AG04450 (cell line): ENCODE measurements at places on chromosomes 6 and 20. TPM values are rescaled to one million over a fixed set of nuclear protein-coding genes. Genes with fewer than 3 reads are reported as not detected.

Gene GABRR1
- not detected in 2 replicates for polyA plus RNA-seq

Gene RGS17
- polyA plus RNA-seq: 8.9 and 12.2 TPM in 2 replicates

Gene TNF
- polyA plus RNA-seq: not detected in 2 replicates

Gene NKAPL
- polyA plus RNA-seq: 0.52 TPM in 2 replicates

Gene RIPOR3
- polyA plus RNA-seq: 11.5 and 15.2 TPM in 2 replicates

Gene DEFB124
- polyA plus RNA-seq: not detected in 2 replicates

Gene BTNL2
- not detected in 2 replicates for polyA plus RNA-seq

Gene TRAPPC3L
- 0.19 TPM in 1 of 2 replicates, not detected in the other for polyA plus RNA-seq

Gene SOX18
- not detected in 2 replicates for polyA plus RNA-seq

GRCh38 chr6:37646097-37646864 is 51.4 kb downstream of the MDGA1 start:
- DNase-seq: no peak

DNA sequence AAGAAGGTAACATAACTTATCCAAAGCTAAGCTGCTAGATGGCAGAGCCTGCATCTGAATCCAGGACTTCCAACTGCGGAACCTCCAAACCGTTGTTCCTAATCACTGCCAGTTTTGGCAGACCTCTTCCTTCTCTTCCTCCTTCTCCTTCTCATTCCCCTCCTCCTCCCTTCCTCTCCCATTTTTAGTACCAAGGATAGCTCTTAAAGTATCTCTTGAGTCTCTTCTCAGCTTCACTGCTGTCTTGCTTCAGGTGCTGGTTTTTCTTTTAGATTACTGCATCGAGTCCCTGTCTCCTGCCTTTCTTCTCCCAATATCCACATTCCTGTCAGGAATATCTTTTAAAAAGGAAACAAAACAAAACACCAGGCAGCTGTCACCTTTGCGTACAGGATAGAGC is 77.1 kb downstream of the CDYL start:
- no peak for DNase-seq

- DNase-seq: no peak
Measured at GRCh38 chr6:148780918-148781436, 34.1 kb downstream of the UST start.

DNA sequence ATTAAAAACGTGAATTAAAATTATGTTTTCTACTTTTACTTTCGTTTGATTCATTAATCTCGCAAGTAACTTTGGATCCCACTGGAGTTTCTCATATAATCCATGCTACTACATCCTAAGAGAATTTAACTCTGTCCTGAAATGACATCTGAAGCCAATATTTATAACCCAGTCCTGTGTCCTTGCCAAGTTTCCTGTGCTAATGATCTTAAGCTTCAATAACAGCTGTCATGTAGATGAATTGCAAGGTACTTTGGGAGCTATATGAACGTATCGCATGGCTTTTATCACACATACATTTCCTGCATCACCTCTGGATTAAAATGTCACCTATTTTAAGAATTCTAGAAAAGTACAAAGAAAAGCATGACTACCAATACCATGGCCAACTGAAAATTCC is 833.8 kb upstream of the CITED2 start:
- no peak for DNase-seq

DNA sequence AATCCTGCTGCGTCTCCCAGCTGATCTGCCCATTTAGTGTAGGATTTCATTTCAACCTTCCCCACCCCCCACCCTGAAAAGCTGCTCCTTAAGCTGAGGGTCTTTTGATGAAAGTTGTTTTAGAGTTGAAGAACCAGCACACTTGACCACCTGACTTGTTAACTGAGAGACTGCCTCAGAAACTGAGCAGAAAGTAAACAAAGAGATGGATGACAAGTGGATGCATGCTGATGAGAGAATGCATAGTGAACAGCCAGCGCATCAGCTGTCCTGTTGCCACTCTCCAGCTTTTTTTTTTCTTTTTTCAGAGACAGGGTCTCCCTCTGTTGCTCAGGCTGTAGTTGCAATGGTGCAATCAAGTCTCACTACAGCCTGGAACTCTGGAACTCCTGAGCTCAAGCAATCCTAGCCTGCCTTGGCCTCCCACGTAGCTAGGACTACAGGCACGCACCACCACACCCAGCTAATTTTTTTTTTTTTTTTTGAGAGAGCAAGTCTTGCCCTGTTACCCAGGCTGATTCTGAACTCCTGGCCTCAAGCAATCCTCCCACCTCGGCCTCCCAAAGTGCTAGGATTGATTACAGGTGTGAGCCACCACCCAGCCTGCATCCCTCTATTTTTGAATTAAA is 9.5 kb downstream of the RPL10A start:
- DNase-seq: no peak

DNA sequence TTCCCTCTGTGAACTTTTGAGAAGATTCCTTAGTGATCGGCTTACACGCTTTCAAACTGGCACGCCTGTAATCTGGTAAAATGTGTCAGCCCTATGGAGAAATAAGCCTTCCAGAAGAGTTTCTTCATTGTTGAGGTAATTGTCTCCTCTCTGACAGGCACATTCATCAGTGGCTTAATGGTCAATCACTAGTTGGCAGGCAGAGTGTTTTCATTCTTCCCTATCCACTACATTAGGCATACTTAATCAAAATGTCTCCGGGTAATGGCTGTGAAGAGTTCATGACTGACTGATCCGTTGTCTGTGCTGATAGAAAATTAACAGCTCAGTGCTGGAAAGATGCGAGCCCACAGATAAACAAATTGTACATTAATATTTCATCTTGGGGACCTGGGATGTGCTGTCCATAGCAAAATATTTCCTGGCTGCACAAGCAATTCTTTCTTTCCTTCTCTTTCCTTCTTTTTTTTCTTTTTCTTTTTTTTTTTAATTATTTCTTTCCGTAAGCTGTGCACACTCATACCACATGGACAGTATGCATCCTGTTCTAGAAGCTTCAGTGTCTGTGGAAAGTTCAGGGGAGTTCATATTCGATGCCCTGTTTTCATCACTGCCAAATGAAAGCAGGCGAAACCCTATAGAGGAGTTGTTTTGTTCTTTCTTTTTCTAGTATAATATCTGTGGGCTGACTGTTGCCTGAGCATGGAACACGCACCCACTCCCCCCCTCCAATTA is 31.4 kb downstream of the TSHZ2 start:
- DNase-seq: no peak

DNA sequence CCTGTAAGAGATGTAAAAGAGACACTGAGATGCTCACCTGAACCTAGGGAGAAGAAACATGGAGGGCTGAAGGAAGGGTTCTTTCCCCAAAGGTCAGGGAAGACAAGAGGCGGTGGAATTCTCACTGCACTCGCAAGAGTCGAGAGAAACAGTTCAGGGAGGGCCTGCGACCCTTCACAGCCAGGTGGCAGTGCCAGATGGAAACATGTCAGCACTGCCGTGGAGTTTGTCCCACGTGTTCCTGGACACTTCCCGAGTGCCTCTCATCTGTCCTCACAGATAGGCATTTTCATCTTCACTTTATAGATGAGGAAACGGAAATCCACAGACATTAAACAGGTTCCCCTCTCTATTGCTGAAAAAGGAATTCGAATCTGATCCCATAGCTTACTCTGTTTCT is 70.4 kb upstream of the SYNJ2 start:
- DNase-seq: no peak

DNA sequence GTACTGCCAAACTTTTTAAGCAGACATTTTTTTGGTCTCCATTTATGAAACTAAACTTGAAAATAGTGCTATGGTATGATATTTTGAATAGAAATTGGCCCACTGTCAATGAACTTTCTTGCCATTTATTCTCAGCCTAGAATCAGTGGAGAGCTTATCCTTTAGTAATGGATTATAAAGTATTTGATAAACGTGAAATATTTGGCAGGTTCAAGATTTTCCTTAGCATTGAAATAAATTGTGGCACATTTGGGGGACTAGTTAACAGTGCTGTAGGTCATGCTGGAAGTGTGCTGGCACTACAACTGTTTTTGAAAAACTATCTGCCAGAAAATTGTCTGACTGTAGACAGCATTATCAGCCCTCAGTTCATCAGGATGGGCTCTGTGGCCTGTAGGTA is 2.1 kb downstream of the PRSS35 start:
- no peak for DNase-seq

- peak; percentile 85 for DNase-seq
Measured at GRCh38 chr20:4225745-4226144, 210.4 kb upstream of the RNF24 start.

- no peak for DNase-seq
Measured at GRCh38 chr20:24943196-24943595, 5.9 kb upstream of the CST7 start.

GRCh38 chr20:2022163-2022562 is 28.3 kb upstream of the PDYN start:
- DNase-seq: no peak

- DNase-seq: no peak
Measured at GRCh38 chr20:45019027-45019761, 52.9 kb downstream of the STK4 start.

- no peak for DNase-seq
Measured at GRCh38 chr6:130035211-130035610, 16.8 kb downstream of the L3MBTL3 start.

GRCh38 chr6:36350681-36351571 is 14.2 kb upstream of the BNIP5 start:
- DNase-seq: peak; percentile 39

DNA sequence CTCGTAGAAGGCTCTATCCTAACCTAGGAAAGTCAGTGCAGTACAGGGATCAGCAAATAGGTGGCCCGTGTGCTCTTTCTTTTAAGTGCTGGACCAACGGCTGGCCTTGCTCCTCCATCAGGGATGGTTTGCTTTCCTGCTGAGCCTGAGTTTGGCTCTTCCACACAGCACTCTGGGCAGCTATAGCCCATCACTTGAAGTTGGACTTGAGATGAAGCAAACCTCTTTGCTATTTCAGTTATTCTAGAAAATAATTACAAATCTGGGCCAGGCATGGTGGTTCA is 66.9 kb upstream of the KCNK16 start:
- DNase-seq: no peak

DNA sequence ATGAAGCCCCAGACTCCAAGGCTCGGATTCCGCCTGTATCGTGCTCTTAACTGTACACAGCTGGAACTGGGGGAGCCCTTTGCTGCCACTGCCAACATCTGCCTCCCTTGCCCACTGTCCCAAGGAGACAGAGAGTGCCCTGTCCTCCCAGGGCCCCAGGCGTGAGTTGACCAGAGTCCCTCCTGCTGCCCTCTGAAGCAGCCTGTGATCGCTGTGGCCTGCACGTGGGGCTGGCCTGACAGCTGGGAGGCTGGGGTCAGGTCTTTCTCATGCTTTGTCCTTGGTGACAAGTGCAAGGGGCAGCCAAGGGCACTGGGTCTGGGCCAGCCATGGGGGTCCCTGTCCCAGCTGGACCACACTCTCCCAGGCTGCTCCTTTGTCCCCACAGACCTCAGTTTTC is 44.3 kb downstream of the KIAA1755 start:
- DNase-seq: no peak

DNA sequence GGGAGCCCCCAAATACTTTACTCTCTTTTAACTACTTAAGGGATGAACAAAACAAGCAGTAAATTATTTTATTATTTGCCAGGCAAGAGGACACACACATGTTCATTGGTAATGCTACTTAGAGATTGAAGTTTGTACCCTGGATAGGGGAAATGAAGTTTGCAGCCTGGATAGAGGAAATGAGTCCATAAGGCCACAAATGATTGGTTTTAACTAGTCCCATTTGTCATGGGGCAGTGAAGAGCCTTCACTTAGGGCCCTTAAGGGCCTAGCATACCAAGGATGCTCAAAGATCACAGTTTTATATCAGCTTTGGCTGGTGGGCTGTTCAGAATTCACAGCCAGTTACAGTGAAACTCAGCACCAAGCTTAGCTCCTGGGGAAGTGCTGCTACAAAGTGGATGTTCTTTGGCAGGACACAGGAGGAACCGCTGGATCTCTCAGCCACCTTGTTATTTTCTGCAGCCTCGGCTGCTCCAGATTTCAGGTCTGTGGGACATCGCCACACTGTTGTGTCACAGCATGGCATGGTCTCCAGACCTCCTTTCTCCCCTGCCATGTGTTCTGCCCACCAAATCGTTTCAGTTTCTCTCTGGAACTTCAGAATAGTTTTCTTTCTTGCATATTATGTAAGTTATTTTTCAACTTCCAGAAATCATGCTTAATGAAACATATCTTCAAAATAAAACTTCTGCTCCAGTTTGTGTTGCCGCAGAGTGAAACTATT is 41.8 kb downstream of the NCOA7 start:
- no peak for DNase-seq

GRCh38 chr6:151240791-151241642 is 1.2 kb downstream of the AKAP12 start:
- DNase-seq: peak; percentile 13

DNA sequence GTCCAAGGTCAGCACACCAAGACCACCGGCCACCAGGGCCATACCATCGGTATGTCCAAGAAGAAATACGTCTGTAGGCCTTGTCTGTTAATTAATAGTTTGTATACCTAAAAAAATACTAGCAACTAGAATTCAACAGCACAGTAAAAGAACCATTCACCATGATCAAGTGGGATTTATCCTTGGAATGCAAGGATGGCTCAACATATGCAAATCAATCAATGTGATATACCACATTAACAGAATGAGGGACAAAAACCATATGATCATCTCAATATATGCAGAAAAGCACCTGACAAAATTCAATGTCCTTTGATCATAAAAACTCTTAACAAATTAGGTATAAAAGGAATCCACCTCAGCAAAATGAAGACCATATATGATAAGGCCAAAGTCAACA is 24.4 kb downstream of the RPP40 start:
- DNase-seq: no peak

DNA sequence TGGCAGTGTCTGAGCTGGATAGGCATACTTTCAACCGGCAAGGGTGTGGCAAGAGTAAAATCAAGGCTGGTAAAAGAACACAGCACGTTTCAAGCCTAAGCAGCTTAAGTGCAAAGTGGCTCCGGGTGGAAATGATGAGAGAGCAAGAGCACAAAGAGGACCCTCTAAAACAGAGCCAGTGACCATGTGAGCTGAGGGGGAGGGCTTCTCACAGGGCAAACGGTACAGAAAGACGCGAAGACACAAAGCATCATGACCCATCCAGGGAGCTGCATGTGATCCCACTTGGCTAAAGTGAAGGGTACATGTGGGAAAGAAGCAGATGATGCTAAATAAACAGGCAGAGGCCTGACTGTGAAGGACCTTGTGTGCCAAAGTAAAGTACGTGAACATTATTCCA is 25.7 kb downstream of the FKBP5 start:
- no peak for DNase-seq

GRCh38 chr6:116158641-116159040 is 32.7 kb upstream of the COL10A1 start:
- no peak for DNase-seq

GRCh38 chr6:25652007-25652515 is at the start of gene SCGN:
Gene SCGN (plus strand): TSS chr6:25652215. CDS start chr6:25652404, 189 bp downstream.
- DNase-seq: no peak

- DNase-seq: no peak
Measured at GRCh38 chr6:16405375-16405774, 167.0 kb downstream of the GMPR start.

DNA sequence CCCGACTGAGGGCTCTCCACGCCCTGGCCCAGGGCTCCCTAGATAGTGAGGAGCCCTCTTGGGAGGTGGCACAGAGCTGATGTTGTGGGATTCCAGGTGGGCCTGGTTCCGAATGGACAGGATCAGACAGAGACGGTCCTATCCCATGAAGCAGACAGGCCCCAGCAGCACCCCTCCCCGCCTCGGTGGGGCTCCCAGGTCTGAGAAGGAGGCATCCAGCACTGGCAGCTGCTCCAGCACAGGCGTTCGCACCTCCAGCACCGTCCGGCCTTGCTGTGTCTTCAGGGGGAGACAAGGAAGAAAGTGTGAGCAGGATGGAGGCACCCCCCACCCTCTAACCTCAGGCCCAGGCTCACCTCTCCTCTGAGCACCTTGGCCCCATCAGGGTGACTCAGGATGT is 28.7 kb downstream of the COL11A2 start:
- DNase-seq: no peak

GRCh38 chr20:43755851-43756250 is 29.0 kb upstream of the GTSF1L start:
- no peak for DNase-seq
